Kidney epithelial cell (primary cell): ENCODE measurements at places on chromosomes 5 and 9. TPM values are rescaled to one million over a fixed set of nuclear protein-coding genes. Genes with fewer than 3 reads are reported as not detected.

GRCh38 chr5:87390075-87390474 is 22.7 kb downstream of the CCNH start:
- no peak for DNase-seq

GRCh38 chr9:109912082-109912582 is 132.1 kb downstream of the PALM2AKAP2 start:
- DNase-seq: no peak

PTPA gene
- total RNA-seq: 156 and 167 TPM in 2 replicates

- no peak for DNase-seq
These were observed 26.7 kb upstream of the CAMK4 start for GRCh38 chr5:111197523-111197922.

DNA sequence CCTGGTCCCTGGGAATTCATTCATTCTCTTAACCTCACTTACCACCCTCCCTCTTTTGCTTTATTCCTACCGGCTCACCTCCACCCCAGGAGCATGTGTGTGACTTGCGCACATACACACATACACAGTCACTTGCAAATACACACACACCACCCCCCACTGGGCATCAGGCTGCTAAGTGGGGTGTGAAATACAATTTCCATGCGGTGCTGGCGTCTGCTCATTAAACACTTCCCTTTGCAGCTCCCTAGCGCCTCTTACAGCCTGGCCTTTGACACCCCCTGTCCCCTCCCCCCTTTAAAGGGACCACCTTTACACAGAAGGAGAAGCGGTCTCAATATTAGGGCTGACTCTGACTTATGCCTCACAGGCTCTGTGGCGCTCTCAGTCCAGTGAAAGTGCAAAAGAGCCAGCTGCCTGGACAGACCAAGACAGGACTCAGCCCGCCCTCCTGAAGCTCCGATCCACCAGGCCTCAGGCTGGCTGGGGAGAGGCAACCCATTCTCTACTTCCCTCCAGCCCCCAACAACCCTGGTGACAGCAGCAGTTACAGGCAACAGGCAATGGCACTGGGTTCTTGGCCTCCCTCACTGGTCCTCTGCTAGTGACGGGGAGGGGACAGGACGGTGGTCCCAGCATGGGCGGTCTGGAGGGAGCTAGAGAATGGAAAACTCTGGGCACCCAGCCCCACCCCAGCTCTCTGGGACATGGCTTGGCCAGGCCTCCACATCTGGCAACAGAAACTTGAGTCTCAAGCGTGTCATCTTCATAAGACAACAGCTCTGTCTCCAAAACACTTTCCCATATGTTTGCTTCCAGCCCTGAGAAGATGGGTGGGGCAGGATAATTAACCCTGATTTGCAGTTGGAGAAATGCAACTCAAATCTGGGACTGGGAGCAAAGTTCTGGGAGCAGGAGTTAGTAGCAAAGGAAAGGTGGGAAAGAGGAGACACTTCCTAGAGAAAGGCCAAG is 12.0 kb downstream of the ENHO start:
- no peak for DNase-seq

DNM1 gene
- total RNA-seq: 16.2 and 20.5 TPM in 2 replicates

- peak; percentile 87 for DNase-seq
These were observed 408.3 kb downstream of the ENC1 start for GRCh38 chr5:74232276-74232675.

TYRP1 gene
- not detected in 2 replicates for total RNA-seq

DNA sequence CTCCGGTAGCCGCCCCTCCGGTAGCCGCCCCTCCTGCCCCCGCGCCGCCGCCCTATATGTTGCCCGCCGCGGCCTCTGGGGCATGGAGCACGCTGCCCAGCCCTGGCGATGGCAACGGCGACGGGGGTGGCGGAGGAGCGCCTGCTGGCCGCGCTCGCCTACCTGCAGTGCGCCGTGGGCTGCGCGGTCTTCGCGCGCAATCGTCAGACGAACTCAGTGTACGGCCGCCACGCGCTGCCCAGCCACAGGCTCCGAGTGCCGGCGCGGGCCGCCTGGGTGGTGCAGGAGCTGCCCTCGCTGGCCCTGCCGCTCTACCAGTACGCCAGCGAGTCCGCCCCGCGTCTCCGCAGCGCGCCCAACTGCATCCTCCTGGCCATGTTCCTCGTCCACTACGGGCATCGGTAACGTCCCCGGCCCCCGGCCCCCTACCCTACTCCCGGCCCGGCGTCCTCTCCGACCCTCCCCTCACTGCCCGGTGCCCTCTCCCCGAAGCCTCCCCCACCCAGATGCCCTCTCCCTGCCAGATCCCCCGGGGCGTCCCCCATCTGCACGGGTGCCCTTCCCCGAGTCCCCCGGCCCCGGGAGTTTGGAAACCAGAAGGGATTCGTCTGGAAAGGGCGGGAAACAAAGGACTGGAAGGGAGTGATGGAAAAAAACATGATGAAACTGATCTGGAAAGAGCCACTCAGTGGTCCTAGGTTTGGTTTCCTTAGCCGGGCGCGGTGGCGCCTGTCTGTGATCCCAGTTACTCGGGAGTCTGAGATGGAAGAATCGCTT is 417 bp downstream of the SRD5A1 start:
- DNase-seq: no peak

DNA sequence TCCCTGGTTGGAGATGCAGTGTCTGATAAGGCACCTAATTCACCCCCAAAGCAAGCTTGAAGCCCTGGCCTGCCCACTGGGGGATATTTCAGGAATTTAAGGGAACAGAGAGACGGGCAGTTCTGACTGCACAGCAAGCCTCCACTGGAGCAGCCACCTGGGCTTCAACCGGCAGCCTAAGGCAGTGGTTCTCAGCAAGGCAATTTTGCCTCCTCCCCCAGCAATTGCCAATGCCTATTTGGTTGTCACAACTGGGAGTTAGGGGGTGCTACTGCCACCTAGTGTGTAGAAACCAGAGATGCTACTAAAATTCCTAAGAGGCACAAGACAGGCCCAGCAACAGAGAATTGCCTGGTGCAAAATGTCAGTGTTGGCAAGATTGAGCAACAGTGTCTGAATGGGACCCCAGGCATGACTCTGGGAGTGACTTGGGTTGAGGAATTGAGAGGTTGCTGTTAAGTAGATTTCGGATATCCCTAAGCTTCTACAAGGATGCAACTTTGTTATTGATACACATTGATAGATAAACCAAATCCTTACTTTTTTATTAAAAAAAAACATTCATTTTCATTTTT is 58.7 kb upstream of the CTSL start:
- DNase-seq: no peak

DNA sequence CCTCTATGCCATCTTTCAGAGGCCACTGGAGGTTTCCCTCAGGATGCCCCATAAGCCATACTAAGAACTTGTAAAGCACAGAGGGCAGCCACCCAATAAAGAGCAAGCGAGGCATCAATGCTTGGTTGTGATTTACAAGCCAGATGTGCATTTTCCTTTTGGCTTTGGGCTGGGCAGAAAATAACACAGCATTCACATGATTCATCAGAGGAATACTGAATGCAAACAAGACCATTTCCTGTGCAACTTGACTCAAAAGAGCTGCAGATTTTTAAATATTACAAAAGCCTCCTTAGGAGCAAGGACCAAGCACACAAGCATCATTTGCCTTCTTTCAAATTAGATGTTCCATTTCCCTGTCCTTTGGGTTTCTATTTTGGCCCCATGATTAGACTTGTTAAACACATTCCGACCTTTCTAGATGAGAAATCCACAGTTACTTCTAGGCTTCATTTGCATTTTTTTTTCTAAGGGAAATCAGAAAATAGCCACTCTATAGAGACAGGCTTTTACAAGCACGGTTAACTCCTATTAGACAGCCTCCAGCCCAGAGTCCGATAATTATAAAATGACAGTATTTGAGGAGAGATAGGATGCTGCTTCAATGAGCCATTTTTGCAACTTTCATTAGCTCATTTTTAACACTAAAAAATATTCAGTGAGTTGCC is 207.8 kb downstream of the SEMA5A start:
- no peak for DNase-seq

LCN9 gene
- not detected in 2 replicates for total RNA-seq

GRCh38 chr5:155978850-155979249 is 348.1 kb upstream of the SGCD start:
- no peak for DNase-seq

C9orf72 gene
- total RNA-seq: 10.2 and 11.2 TPM in 2 replicates

GNG10 gene
- 69.3 and 88.4 TPM in 2 replicates for total RNA-seq

- DNase-seq: no peak
These were observed 120.4 kb downstream of the RAPGEF6 start for GRCh38 chr5:131514316-131515283.

OR1L4 gene
- not detected in 2 replicates for total RNA-seq

DNA sequence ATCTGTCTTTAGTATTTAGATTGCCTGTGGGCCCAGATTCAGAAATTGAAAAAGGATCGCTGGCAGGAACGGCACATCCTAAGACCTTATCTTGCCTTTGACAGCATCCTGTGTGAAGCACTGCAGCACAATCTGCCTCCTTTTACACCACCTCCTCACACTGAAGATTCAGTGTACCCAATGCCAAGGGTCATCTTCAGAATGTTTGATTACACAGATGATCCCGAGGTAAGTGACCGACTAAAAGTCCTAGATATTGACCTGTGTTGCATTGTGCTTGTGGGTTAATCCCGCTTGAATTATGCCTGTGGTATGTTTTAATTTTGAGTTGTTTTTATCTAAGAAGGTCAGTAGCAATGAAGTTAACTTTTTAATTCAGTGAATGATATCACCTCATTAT is 14.4 kb downstream of the NCBP1 start:
- no peak for DNase-seq
